ENCODE measurements at places on chromosomes 16 and 17.

DNA sequence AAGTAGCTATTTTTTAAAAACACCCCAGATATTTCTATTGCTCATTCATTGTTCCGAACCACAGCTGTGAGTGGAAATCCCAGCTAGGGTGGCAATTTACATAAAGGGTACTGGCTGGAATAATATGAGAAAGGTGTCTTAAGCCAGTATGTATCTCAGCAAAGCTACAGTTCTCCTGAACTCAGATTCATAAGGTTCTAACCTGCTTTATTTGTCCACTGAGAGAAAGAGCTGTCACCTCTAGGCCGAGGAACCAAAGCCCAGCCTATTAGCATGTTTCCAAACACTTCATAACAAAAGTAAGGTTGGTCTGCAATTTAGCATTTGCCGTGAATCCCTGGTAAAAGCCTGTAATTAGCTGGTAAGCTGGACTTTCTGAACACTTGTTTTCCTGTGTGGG is 57.0 kb upstream of the CLEC19A start:
- H3K4me1 ChIP-seq: no peaks in the 10 kb centered on the region
- ATAC-seq: no peak
- H3K36me3 ChIP-seq: no peaks in the 10 kb centered on the region
- no peak overlapping the region for H3K27ac ChIP-seq
- no peak overlapping the region for H3K4me3 ChIP-seq
- peaks cover 3% of the 10 kb centered on the region for H3K27me3 ChIP-seq

GRCh38 chr17:59845595-59846393 is 46.9 kb downstream of the TUBD1 start:
- H3K27ac ChIP-seq: peak overlapping the region; percentile 100
- peak; percentile 20 for ATAC-seq
- peaks cover 31% of the 10 kb centered on the region for H3K4me1 ChIP-seq
- no peaks in the 10 kb centered on the region for H3K27me3 ChIP-seq
- H3K36me3 ChIP-seq: peaks cover 40% of the 10 kb centered on the region
- peak overlapping the region; percentile 96 for H3K4me3 ChIP-seq

GRCh38 chr16:83338941-83339340 is 468.8 kb upstream of the HSBP1 start:
- no peaks in the 10 kb centered on the region for H3K36me3 ChIP-seq
- H3K27ac ChIP-seq: no peak overlapping the region
- no peak for ATAC-seq
- no peaks in the 10 kb centered on the region for H3K4me1 ChIP-seq

GRCh38 chr17:57954397-57955182 is 622 bp downstream of the CUEDC1 start:
- H3K4me3 ChIP-seq: peak overlapping the region; percentile 63
- peaks cover 18% of the 10 kb centered on the region for H3K4me1 ChIP-seq
- H3K27ac ChIP-seq: no peak overlapping the region
- H3K27me3 ChIP-seq: peaks cover 17% of the 10 kb centered on the region

DNA sequence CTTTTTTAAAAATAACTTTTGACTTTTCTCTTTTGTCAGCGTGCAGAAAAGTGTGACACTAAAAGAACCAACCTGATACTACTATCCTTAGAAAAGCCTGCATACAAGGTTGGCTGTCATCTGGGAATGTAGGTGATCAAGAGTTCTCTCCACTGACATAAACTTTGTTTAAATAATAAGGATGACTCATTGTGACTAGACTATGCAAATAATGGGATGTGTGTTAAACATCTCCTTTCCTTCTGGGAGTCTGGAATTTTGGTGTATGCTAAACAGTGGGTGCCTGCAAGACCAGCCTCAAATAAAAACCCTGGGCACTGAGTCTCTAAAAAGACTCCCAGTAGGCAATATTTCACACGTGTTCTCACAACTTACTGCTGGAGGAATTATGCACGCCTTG is 373.4 kb downstream of the CNTNAP4 start:
- ATAC-seq: no peak
- H3K27me3 ChIP-seq: no peaks in the 10 kb centered on the region
- H3K27ac ChIP-seq: no peak overlapping the region
- H3K4me3 ChIP-seq: no peak overlapping the region
- H3K36me3 ChIP-seq: no peaks in the 10 kb centered on the region

GRCh38 chr17:19270704-19271611 is 33.8 kb downstream of the EPN2 start:
- H3K27ac ChIP-seq: no peak overlapping the region
- peaks cover 10% of the 10 kb centered on the region for H3K27me3 ChIP-seq
- no peak overlapping the region for H3K4me3 ChIP-seq
- no peak for ATAC-seq
- peaks cover 10% of the 10 kb centered on the region for H3K4me1 ChIP-seq
- no peaks in the 10 kb centered on the region for H3K36me3 ChIP-seq

DNA sequence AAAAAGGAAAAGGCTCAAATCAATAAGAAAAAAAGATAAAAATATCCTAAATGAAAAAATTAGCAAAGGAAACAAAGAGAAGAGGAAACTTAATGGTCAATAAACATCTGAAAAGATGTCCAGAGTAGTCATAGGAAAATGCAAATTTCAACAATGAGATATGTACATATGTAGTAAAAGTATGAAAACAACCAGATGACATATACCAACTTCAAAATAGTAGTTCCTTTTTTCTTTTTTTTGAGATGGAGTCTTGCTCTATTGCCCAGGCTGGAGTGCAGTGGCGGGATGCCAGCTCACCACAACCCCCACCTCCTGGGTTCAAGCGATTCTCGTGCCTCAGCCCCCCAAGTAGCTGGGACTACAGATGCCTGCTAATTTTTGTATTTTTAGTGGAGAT is 21.7 kb upstream of the NFAT5 start:
- H3K4me1 ChIP-seq: no peaks in the 10 kb centered on the region
- no peak overlapping the region for H3K27ac ChIP-seq
- no peak overlapping the region for H3K4me3 ChIP-seq
- no peak for ATAC-seq
- no peaks in the 10 kb centered on the region for H3K27me3 ChIP-seq

DNA sequence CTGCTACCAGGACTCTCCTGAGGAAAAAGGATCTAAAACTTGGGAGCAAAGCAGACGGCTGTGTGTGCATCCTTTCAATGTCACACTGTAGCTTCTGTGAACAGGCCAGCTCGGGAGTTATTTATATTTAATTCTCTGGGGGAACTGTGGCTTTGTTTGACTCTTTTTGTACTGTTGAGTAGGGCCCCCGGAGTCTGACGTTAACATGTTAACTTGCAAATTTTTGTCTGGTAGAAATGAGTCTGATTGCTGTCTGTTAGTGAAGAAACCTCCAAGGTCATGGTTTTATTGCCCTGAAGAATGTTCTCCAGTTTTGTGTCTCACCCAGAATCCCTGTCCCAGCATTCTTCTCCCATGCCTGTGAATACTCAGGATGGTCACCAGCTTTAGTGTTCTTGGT is 14.2 kb upstream of the KCNG4 start:
- no peak overlapping the region for H3K27ac ChIP-seq
- H3K36me3 ChIP-seq: no peaks in the 10 kb centered on the region
- no peak for ATAC-seq
- H3K4me3 ChIP-seq: no peak overlapping the region
- H3K4me1 ChIP-seq: no peaks in the 10 kb centered on the region

- no peak overlapping the region for H3K4me3 ChIP-seq
- no peaks in the 10 kb centered on the region for H3K4me1 ChIP-seq
- no peaks in the 10 kb centered on the region for H3K36me3 ChIP-seq
- H3K27me3 ChIP-seq: peaks cover 3% of the 10 kb centered on the region
- ATAC-seq: peak; percentile 18
These were observed 70.7 kb downstream of the TEX14 start for GRCh38 chr17:58621174-58621573.

DNA sequence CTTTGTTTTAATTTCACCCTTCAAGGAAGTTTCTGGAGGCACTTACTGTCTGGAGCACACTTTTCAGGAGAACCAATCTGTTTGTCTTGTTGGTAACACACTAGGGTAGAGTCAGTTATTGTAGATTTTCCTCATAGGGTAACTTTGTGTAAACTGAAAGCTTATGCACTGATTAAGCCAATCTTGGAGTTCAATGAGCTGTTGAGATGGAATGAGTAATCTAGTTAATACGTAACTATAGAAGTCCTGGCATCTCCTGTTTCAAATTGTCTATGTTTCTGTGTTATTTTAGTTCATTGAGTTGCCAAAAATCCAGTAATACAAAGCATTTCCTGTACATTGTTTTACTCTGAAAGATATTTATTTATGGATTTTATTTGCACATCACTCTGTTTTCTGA is 111.6 kb upstream of the HAS3 start:
- peaks cover 16% of the 10 kb centered on the region for H3K36me3 ChIP-seq
- H3K27me3 ChIP-seq: no peaks in the 10 kb centered on the region
- H3K27ac ChIP-seq: no peak overlapping the region
- H3K4me3 ChIP-seq: no peak overlapping the region

Measured in activated T-helper 17 cell treated with anti-CD3 and anti-CD28 coated beads, Interleukin-2, amount 50 U/mL, for 72 hours (primary cell).